ENCODE measurements at places on chromosomes 4 and X.

GRCh38 chr4:8504279-8505007, 63.9 kb downstream of the TRMT44 start:
- no peak for DNase-seq

DNA sequence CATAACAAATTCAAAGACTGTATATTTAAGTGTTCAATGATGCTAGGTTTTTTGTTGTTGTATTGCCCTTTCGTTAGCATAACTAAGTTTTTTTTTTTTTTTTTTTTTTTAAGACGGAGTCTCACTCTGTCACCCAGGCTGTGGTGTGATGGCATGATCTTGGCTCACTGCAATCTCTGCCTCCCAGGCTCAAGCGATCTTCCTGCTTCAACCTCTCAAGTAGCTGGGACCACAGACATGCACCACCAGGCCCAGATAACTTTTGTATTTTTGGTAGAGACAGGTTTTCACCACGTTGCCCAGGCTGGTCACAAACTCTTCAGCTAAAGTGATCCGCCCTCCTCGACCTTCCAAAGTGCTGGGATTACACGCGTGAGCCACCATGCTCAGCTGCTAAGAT, 7.0 kb downstream of the SH3BGRL start:
- DNase-seq, result no peak

DNA sequence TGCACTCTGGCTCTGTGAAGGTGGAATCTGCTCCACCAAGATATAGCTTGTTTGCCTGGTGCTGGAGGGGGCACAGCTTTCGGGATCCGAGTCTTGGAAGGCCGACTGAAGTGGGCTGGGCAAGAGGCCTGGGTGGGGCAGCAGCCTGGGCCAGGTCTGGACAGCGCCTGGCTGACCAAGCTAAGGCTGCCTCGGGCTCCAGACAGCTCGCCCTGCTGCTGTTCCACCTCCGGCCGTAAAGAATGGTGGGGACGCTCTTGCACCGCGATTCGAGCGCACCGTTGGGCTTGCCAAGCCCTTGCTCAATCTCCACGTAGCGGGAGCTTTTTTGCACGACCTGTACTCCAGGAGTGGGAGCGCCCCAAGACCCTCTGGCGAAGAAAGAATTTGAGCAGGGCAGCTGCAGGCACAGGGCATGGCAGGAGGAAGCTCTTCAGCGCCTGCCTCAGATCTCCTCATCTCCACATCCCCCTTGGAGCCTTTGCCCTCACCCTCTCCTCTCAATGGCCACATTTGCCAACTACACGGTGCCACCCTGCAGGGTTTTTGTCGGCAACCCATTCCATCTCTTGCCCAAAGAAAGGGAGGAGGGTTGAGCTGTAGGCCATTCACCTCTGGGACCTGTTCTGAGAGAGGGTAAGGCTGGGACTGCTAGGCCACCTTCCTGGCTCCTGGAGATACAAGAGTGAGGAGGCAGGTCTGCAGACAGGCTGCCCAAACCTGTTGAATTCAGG, 18.9 kb downstream of the CNGA2 start:
- DNase-seq, result peak; percentile 63

- no peak for DNase-seq
These were observed 216.8 kb downstream of the IL15 start for GRCh38 chr4:141853091-141853764.

- no peak for DNase-seq
These were observed 13.2 kb downstream of the TMEM175 start for GRCh38 chr4:945274-946102.

DNA sequence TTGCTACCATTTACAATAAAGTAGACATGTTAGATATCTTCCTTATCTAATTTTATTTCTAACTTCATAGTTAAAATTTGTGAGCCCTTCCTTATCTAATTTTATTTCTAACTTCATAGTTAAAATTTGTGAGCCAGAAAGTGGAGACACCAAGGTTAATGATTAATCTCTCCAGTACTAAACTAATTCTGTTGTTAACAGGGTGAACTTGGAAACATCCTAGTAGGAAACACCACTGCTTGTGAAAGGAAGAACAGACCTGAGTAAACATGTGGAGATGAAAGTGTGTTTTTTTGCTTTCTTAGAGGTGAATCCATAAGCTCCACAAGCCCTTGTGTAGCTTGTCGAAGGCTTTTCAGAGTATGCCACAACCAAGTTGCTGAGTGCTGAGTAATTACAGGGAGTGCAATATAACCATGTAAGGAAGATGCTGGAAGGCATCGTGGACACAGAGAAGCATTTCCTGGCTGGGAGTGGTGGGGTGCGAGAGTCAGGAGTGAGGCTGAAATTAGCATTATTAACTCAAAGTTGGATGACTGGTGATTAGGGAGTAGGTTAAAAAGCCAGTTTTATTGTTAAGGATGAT, 118.6 kb upstream of the NEIL3 start:
- DNase-seq, result no peak

DNA sequence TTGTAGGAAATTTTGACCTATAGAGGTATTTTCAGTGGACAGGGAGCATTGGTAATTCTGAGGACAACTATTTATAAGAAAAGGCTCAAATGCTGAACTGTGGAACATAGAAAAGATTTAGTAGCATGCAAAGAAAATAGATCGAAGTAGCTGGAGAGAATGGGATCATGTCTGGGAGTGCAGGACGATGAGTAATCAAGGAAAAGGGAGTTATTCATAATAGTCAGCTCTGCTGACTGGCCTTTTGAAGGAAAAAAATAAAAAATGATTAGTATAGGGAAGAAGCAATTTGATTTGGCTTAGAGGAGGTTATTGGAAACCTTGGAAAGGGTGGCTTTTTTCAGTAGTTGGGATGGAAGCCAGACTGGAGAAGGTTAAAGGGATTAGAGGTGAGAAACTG, 22.9 kb upstream of the ANK2 start:
- no peak for DNase-seq
